LNCaP clone FGC (cell line): ENCODE measurements at places on chromosomes 2 and 18.

- DNase-seq = no peak
Measured at GRCh38 chr2:150346806-150347205, 140.7 kb downstream of the RND3 start.

DNA sequence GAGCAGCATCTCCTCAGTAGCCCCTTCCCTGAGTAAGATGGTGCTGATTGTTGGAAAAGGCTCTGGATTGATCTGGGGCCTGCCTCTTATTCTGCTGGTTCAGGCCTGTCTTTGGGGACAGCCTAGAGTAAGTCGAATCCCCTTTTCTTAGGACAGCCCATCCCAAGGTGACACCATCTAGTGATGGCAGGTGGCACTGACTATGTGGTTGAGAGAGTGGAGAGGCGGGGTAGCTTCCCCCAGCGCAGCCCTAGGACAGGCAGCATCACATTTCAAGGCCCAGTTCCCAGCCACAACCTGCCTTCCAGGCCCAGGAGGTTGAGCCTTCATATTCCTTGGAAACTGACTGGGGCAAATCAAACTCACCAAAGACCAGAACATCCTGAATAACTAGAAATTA, 69.1 kb upstream of the B3GNT7 start:
- DNase-seq = no peak

DNA sequence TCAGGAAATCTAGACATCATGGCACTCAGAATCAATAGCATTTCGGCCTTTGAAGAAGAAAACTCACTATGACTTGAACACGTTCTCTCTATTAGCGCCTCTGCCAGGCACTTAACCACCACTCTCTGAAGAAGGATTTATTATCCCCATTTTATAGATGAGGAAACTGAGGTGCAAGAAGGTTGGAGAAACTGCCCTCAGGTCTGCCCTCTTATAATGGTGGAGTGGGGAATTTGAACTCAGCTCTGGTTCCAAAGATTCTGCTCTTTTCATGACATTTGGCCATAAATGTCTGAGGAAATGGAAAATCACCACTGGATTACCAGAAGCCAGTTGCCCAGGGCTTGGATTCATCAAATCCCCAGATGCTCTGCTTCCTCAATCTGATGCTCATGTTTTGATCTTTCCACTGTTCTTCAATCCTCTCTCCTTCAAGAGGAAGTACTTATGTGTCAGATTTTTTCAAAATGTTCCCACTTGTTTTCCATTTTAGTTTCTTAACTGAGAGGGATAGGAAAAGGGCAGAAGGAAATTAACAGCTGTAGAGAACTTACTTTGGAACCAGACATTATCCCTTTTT, 68.1 kb downstream of the ANTXR1 start:
- no peak for DNase-seq

DNA sequence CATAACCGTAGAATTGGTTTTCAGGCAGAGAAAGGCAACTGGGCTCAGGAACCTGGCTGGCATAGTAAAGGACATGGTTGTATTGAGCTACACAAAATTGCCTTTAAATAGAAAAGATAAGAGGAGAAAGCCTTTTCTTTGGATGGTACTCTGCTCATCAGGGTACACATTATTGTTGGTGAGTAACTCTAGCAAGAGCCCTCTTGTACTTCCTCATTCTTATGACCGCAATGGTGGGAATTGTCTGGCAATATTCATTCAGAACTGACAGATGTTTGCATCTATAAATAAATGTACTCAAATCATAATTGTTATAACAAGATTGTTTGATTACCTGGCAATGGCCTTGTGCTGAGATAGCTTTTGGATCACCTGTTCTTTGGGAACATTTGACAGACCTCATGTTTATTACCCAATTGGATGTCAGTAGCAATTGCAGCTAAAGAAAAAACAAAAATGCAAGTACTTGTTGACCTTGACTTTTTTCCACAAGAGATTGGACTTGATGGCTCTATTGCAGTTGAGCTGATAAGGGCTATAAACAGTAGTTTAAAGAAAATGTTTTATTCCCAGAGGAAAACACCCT, 43.9 kb downstream of the MEIS1 start:
- DNase-seq = no peak

GRCh38 chr2:198456418-198456817, 652.0 kb downstream of the PLCL1 start:
- no peak for DNase-seq
